ENCODE measurements at places on chromosomes 7 and 10. TPM values are rescaled to one million over a fixed set of nuclear protein-coding genes. Genes with fewer than 3 reads are reported as not detected.

Gene ZNF789
- 3.6 TPM for total RNA-seq

Gene OR6B1
- not detected for total RNA-seq

Gene VSTM4
- 9.1 TPM for total RNA-seq

Gene TBC1D12
- total RNA-seq: 11.7 TPM

Gene SEMA3C
- 127 TPM for total RNA-seq

Gene CHRM2
- total RNA-seq: 44.5 TPM

Gene IFIT1B
- total RNA-seq: not detected
